ENCODE measurements at places on chromosomes 2 and 18.

DNA sequence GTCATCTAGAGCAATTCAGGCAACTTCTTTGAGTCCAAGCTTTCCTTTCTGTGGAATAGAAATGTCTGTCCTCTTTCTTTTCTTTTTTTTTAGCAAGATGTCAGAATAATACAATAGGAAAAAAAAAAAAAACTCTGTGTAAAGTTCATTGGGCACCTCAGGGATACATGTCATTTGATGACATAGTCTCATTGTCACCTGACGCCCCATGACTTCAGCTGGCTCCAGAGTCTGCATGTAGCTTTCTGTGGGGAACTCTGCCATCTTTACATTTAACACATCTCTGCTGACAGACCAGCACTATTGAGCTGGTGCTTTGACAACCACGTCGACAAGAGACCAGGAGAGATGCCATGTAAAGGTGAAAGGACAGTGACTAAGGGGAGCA lies 172.5 kb upstream of the KLF7 start:
- no peak for DNase-seq

DNA sequence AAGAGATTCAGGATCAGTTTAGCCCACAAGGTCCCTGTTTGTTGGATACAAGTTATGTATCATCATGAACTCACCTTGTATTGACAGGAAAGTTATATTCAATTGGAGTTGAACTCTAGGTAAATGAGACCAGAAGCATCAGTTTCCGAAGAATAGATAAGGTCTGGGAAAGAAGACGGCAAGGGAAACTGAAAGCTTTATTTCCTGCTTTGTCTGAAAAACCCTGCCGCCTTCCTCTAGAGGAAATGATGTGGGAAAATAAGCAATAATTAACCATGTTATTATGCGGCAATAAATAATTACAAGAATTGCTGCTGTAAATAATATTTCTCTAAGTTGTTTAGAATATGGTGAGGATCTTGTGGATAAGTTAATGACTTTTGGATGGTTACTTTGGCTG lies 32.0 kb downstream of the LPIN1 start:
- DNase-seq: no peak

DNA sequence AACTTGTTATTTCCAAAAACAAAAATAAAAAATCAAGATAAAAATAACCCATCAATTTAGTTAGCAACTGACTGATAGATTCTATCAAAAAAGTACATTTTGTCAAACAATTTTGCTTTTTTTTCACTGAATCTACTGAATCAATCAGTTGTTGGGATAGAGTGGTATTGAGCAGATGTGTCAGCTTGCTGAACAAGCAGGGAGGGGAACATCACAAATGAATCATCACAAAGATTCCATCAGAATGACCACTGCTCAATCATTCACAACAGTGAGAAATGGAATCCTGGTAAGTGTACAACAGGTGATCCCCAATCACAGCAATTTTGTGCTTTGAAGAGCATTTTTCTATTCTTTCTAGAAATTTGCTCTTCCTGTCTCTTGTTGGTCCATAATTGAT lies 12.3 kb upstream of the SLC14A2 start:
- no peak for DNase-seq

DNA sequence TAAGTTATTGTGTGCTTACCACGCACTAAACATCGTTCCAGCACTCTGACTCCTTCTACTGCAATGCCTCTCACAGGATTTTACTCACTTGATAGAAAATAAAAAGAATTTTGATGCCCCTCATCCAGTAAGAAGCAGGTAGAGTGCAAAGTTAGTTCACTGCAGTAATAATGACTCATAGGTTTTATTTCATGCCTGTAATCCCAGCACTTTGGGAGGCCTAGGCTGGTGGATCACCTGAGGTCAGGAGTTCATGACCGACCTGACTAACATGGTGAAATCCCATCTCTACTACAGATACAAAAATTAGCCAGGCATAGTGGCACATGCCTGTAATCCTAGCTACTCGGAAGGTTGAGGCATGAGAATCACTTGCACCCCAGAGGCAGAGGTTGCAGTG lies 190.6 kb downstream of the RAD51AP2 start:
- no peak for DNase-seq

GRCh38 chr2:46337208-46337994 lies 40.2 kb downstream of the EPAS1 start:
- no peak for DNase-seq

- DNase-seq: no peak
Measured at GRCh38 chr18:44342946-44343345, 337.7 kb upstream of the SETBP1 start.

- DNase-seq: no peak
Measured at GRCh38 chr2:167114018-167114417, 225.7 kb downstream of the XIRP2 start.

GRCh38 chr2:17476830-17477229 lies 41.4 kb downstream of the RAD51AP2 start:
- DNase-seq: no peak

- DNase-seq: no peak
Measured at GRCh38 chr2:189253836-189254235, 74.3 kb upstream of the COL5A2 start.

- DNase-seq: no peak
Measured at GRCh38 chr2:82853299-82853698, 1605.8 kb downstream of the SUCLG1 start.

GRCh38 chr2:118747066-118747465 lies 100.4 kb downstream of the EN1 start:
- no peak for DNase-seq

- DNase-seq: no peak
Measured at GRCh38 chr2:223523551-223524001, 78.6 kb downstream of the SCG2 start.

DNA sequence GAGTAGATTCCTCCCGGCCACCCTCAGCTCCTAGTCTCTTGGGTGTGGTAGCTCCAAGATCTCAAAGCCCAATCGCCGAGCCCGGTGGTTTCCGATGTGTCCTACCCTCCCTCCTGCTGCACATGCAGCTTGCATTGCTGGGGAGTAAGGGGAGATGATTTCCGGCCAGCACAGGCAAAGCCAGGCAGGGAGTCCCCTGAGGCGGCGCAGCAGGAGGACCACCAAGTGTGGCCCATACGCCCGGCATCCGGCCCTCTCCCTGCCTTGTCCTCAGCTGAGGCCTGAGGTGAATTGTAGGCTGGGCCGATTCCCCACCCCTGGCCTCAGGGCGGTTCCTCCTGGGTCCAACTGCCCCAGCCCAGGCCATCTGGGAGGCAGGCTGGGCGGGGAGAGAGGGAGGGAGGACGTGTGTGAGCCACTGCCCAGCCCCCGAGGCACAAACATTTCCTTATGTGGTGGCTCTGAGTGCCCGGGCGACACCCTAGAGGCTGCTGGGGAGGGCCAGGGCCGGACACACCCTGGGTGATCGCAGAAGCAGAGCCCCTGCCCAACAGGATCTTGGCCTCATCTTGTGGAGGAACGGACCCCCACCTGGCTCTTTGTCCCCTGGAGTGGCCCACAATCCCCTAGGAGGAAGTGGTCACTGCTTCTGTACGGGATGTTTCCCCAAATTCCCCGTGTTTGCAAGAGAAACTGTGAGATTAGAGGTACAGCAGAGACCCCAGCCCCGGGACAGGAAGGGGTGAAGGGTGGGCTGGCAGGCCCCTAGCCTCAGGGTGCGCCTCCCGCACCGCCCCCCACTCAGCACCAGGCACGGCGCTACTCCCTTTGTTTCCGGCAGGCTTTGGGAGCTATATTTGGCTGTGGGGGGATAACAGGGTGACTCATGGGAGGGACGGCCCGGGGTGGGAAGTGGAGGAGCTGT lies 41.9 kb upstream of the PTMA start:
- no peak for DNase-seq

DNA sequence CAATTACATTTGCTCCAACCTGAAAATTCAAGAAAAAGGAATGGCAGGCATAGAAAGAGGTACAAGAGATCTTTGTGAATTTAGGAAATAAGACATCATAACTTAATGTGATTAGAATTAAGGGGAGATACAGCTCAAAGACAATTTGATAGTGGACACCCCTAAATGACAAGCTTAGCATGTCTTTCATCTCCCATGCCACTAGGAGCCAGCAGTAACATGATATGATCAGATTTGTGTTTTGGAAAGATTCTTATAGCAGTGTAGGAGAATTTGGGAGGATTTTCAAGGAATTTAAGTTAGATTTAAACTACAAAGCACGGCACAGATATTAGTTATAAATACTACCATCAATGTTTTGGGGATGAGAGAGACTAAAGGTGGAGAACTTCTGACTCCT lies 340.8 kb downstream of the RDH14 start:
- DNase-seq: no peak

- DNase-seq: no peak
Measured at GRCh38 chr18:79396431-79397246, 909 bp downstream of the NFATC1 start.

GRCh38 chr2:120485096-120485495 lies 139.2 kb downstream of the INHBB start:
- no peak for DNase-seq

- no peak for DNase-seq
Measured at GRCh38 chr2:105498281-105498846, 99.5 kb upstream of the FHL2 start.

- DNase-seq: no peak
Measured at GRCh38 chr18:48819781-48820482, 130.8 kb downstream of the SMAD7 start.

DNA sequence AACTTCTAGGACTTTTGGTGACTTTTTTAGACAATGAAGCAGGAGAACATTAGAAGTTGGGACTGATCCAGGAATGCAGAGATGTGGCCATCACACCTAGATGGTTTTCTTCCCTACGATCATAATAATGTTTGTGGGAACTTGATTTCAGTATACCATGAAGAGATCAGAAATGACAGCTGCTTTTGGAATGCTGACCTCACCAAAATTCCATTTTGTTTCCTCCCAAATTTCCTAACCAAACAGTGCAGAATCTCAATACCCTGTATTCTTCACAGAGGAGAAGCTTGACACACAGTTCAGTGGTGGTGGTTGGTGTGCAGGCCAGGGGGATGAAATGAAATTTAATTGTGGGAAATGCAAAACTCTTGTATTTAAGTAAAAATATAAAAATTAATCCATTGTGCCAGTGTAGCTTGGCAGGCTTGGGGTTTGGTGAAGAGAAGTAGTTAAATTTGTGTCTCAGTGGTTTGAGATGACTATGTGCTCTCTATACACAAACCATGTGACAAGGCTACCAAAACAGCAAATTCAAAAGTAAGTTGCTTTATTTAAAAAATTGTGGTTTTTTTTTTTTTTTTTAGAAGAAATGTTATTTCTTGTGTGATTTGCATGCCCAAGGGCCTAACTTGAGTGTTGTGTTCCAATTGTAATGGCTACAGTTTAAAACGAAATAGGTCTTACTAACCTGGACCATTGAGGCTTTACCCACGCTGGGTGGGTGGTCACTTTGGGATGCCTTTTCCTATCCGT lies 252.4 kb downstream of the LPIN1 start:
- no peak for DNase-seq
